Cardiac septum (tissue), 1 donor: ENCODE measurements at places on chromosomes 16 and 17.

DNA sequence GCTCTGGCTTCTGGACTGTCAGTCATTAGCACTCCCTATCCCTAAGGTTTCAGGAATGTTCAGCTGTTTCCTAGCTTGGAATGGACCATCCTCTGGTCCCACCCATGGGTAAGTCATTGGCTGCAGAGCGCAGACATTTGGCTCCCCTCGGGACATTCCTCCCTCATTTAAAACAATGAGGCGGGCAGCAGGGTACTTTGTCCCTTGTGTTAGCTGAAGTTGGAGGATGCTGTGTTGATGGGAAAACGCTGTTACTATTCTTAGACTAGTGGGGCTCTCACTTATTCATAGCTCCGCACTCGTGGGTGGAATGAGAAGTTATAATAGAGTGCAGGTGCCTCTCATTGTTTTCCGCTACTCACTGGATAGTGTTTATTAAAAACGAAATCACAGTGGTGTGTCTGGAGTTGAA, 673.8 kb downstream of the WWOX start:
- no peak for DNase-seq

- DNase-seq, result no peak
Measured at GRCh38 chr17:39794249-39794970, 56.7 kb downstream of the GRB7 start.

DNA sequence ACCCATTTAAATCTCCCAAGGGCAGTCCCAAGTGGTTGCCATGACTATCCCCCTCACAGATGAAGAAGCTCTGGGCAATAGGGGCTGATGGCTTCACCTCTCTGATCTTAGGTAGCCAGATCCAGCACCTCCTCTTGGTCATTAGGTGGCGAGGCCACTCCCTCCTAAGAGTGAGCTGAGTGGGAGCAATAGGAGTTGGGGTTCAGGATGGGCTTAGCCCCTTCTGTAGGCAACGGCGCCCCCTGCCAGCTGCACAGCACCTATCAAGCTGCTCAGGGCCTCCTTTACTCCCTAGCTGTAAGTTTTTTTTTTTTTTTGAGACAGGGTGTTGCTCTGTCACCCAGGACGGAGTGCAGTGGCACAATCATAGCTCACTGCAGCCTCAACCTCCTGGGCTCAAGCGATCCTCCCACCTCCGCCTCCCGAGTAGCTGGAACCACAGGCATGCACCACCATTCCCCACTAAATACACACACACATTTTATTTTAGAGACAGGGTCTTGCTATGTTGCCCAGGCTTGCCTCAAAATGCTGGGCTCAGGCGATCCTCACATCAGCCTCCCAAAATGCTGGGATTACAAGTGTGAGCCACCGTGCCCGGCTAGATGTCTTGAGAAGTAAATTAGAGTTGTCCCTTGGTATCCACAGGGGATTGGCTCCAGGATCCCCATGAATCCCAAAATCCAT, 3.5 kb upstream of the RRAD start:
- DNase-seq, result no peak

DNA sequence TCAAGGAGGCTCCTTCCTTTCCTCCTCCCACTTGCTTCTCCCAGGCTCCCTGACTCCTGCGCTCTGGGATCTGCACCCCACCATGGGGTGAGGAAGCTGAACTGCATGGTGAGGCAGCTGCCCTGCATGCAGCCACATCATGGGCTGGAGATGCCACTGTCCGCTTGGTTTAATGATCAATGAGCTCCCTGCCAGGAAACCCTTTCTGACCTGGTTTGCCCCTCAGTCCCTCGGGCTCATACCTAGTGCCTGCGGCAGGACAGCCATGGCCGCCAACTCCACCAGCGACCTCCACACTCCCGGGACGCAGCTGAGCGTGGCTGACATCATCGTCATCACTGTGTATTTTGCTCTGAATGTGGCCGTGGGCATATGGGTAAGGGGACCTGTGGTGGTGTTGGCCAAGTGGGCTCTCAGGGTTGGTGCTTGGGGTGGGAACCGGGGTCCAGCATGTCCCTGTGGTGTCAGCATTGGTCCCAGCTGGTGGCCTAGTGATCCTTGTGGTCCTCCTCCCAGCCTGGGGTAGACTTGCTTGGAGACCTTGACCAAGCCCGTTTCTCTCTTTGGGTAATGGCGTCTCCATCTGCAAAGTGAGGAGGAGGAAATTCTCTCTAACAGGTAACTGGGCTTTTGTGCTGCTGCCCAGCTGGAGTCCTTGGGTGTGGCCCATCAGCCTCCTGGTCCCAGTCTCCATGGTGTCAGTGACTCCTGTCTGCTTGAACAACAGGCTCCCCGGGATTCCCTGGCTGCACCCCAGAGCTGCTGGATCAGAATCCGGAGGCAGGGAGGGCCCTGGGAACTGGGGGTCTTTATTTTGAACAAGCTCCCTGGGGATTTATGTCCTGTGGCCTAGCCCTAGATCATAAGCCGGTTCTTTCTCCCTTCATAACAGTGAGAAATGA, at the start of gene SLC5A10:
SLC5A10 (plus strand) TSS at position 225 of the 902 bp plus-strand sequence; CDS start at position 266, 41 bp downstream.
- DNase-seq, result no peak

GRCh38 chr17:79617304-79617703, 6.5 kb upstream of the RBFOX3 start:
- DNase-seq, result no peak

DNA sequence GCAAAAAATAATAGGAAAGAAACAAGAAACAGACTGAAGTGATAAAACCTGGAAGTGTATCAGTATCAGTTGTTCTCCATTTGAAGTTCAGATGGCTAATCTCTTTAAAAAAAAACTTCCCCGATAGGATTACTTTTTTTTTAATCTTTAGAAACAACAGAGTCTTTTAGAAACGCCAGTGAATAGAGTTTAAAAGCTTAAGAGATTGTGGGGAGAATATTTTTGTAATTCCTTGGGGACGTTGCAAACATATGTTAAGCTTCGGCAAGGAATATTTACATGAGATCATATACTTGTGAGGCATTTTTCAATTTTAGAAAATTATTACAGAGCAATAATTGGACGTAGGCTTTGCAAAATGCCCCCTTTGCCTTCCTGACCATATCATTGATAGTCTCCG, 13.2 kb downstream of the MAF start:
- DNase-seq, result no peak

DNA sequence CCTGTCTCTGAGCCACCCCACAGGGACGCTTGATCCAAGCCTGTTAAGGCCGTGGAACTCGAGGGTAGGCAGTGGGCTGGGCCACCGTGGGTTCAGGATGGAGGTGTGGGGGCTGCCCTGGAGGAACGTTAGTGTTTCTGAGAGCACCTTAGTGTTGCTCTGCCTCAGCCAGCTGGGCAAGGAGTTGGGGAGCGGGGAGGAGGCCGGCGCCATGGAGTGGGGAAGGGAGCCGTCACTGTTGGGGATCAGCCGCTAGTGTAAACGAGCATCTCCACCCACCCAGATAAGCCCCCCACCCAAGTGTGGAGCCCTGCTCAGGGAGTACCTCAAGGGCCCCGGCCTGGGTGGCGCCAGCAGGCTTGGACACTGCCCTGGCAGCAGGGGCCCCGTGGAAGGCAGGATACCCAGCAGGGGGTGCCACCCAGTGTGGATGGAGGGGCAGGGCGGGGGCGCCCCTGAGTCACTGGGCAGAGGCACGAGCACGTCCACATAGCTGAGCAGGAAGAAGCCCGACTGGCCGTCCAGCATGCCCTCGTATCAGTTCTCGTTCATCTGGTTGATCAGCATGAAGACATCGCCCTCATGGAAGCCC, 98.6 kb downstream of the KPNA2 start:
- DNase-seq, result no peak

DNA sequence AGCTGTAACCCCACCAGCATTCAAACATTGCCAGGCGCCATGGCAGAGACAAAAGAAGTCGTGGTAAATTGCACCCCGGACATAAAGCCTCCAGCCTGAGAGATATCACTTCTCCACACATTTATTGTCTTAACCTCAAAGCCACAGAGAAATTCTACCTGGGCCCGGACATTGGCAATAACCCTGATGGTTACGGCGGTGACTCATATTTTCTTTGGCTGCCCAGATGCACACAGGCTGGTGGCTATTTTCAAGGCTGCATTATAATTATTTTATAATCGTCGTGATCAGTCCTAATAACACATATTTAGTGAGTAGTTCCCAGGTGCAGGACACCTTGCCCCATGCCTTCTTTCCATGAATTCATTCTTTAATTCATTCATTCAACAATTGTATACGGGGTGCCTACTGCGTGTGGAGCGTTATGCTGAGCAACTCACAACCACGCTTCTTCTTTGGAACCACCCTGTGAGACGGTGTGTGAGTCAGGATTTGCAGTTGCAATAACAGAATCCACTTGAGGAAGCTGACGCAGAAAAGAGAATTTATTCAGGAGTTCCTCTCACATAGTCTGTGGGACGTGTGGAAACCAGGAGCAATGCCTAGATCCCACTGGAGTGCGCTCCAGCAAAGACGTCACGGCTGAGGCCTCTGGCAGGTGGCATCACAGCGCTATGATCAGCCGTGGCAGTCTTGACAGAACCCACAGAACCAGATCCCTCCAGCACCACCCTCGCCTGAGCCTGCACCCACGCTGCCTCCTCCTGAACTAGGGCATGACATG, 245.7 kb downstream of the FOXL1 start:
- peak; percentile 63 for DNase-seq

DNA sequence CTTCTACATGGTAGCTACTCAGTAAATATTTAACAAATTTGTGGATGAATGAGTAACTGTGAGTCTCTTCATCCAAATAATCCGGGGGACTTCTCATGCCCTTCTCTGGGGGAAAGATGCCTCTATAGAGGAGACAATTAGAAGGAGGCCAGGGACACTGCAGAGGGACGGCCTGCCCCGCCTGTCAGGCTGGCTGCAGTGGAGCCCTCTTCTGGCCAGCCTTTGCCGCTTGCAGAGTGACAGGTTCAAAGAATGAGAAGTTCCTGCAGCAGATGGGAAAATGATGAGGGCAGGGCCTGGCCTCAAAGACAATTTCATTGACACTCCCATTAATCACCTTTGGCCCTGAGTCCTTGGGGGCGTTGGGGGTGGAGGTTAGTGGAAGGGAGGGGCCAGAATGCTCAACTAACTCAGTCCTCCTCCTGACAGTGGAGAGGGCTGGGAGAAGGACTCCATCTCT, 339.0 kb downstream of the MAF start:
- peak; percentile 74 for DNase-seq

GRCh38 chr17:59508999-59509625, 56.3 kb upstream of the DHX40 start:
- no peak for DNase-seq

- DNase-seq, result peak; percentile 90
Measured at GRCh38 chr17:42679492-42680330, 1.9 kb downstream of the CCR10 start.

DNA sequence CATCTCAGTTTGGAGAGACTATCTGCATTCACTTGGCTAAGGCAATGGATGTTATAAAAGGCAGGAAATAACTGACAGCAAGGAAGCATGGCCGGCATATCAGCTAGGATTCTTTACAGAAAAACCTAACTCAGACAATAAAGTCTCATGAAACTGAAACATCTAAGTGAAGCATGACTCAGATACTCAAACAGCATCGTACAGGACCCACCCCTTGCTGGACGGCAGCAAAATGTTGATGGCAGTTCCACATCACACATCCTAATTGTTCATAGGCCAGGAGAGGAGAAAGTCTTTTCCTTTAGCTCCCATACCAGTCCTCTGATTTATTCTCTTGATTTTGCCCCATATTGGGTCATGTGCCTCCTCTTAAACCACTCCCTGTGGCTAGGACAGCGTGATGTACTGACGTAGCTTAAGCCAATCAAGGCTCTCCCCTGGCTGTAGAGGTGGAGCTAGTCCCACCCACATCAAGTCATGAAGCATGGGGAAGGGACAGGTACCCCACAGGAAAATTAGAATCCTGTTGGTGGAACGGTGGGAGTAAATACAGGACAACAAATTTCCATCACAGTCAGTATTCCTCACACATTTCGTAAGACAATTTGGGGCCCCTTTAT, 178.9 kb downstream of the IRX3 start:
- no peak for DNase-seq

DNA sequence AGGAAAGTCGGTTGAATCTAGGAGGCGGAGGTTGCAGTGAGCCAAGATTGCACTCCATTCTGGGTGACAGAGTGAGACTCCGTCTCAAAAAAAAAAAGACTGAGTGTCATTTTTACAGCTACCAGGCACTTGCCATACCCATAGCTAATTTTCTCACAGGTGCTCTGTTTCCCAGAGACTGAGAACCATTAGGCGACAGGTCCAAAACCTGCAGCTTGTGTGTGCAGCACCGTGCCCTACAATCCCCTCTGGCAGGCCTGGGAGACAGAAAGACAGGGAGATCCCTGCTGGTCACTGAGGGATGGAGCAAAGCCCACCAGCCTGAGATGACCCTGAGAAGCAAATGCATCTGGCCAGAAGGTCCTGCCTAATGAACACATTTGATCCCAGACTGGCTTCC, 2.7 kb downstream of the TFAP4 start:
- no peak for DNase-seq

- no peak for DNase-seq
Measured at GRCh38 chr17:45277992-45278391, 16.1 kb upstream of the SPATA32 start.

- no peak for DNase-seq
Measured at GRCh38 chr16:14199624-14200023, 128.5 kb downstream of the MRTFB start.

GRCh38 chr17:49351572-49352140, 10.4 kb downstream of the ZNF652 start:
- DNase-seq, result no peak

- no peak for DNase-seq
Measured at GRCh38 chr16:82037251-82037650, 2.2 kb downstream of the HSD17B2 start.

DNA sequence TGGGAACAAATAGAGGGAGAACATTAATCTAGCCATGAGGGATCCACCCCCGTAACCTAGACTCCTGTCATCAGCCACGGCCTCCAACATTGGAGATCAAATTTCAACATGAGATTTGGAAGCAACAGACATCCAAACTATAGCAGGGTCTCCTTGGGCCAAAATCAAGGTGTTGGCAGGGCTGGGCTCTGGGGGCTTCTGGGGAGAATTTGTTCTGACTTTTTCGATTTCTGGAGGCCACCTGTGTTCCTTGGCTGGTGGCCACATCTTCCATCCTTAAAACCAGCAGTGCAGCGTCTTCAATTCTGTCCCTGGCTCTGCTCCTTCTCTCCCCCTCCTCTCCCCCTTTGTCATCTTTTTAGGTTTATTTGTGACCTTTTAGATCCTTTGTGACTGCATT, 546.2 kb downstream of the WWOX start:
- DNase-seq, result no peak

GRCh38 chr17:9880582-9880999, 24.5 kb downstream of the RCVRN start:
- no peak for DNase-seq

GRCh38 chr16:72286936-72287620, 115.1 kb upstream of the PMFBP1 start:
- no peak for DNase-seq

DNA sequence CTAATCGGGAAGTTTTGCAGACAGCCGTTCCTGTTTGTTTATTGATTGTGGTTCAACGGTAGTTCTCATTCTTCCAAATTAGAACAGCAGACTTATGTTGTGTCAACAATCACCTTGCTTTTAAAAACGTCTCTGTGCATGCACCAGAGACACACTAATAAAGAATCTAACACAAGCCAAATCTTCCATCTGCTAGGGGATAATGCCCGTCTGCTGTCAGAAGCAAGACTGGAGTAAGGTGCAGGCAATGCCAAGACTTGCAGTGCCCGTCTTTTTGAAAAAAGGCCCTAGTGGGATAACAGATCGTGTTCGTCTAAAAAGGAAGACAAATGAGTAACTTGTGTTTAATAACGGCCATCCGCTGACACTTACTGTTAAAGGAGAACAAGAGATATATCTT, 158.4 kb downstream of the KCNJ2 start:
- DNase-seq, result no peak
